ENCODE measurements at places on chromosomes 4 and X.

GRCh38 chrX:136866337-136867095 is 14.0 kb downstream of the RBMX start:
- DNase-seq = no peak

DNA sequence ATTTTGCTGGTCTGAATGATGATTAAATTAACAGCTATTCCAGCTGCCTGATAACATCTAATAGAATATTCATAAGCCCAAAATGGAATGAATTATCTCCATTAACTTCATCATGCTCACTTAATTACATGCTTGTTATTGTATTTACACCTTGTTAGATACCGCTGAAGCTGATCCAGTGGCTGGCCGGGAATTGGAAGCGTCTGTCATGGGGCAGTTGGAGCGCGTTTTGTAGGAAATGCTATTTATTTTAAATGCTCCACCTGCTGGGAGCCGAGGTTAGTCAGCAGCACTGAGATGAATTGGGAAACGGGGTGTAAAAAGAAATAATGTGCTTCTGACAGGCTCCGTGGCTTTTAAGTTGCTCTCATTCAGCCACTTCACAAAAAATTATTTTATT is 25.2 kb downstream of the ARX start:
- DNase-seq = no peak

GRCh38 chr4:81905971-81906370 is 434.3 kb upstream of the RASGEF1B start:
- no peak for DNase-seq

DNA sequence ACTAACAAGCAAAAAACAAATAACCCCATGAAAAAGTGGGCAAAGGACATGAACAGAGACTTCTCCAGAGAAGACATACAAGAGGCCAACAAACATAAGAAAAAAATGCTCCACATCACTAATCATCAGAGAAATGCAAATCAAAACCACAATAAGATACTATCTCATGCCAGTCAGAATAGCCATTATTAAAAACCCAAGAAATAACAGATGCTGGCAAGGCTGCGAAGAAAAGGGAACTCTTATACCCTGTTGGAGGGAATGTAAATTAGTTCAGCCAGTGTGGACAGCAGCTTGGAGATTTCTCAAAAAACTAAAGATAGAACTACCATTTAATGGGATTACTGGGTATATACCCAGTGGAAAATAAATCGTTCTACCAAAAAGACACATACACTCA is 79.6 kb downstream of the MAPK10 start:
- no peak for DNase-seq

- DNase-seq = no peak
Measured at GRCh38 chrX:130704053-130705038, 198.7 kb downstream of the ENOX2 start.

DNA sequence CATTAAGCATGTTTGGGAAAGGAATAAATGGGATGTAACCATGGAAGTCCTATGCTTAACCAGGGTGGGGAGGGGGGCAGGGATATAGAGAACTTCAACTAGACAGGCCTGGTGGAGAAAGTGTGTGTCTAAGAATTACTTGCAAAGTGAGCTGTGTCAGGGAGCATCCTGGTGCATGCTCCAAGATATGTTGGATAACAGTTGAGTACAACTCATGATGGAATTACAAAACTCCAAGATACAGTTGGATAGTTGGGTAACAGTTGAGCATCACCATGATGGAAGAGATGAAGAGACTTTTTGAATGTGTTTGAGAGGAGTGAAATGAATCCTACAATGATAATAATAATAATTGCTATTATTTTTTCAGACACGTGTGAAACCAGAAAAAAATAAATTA is 26.1 kb upstream of the ACSL1 start:
- no peak for DNase-seq

DNA sequence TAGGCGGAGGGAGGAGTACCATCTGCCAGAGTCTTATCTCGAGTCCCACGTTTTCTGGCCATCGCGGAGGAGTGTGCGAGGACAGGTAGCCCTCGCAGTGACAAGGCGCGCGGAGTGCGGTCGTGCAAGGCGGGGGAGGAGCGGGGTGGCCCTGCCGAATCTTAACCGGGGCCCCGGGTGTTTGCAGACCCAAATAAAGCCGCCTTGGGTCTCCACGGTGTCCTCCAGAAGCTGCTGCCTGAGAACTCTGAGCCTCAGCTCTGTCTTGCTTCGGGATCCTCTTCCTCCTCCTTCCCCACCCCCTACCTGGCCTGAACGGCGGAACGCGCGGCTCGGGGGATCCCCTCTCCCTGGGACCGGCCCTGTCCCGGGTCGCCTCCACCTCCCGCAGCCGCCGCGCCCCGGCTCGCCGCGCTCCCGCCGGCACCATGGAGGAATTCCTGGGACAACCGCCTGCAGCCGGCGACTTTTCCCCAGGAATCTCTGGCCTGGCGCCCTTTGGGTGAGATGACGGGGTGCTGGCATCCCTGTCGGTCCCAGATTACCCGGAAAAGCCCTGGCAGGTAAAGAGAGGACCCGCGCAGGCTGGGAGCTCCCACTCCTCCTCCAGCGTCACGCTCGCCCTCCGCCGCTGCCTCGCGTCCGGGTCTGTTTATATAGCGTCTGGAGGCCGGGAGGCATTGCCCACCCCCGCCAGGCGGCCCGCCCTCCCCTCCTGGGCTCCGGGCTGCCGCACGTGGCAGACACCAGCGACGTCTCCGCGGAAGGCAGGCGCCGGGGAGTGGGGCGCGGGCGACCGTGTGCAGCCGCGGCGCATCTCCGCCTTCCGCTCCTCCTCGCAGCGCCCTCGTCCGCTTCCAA is at the start of gene GALNTL6:
TSS of gene GALNTL6 (plus strand) at position 740 of the 861 bp plus-strand sequence.
- DNase-seq = no peak

DNA sequence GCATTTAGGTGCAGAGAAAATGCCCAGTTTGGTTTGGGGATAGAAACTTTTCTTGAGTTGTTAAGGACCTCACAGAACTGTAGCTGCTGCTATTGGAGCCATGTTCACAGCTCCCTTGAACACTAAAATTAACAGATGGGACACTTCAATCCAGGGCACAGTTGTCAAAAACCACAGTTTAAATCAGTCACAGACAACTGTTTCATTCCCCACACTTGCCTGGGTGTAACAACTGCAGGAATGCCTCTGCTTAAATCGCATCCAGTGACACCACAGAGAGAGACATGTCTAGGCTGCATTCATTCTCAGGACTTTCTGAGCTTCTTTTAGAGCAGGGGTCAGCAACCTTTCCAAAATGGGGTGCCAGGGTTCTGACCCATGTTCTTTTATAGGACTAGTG is 12.7 kb upstream of the CAPN6 start:
- no peak for DNase-seq

GRCh38 chr4:128868758-128869157 is 59.3 kb downstream of the JADE1 start:
- no peak for DNase-seq

DNA sequence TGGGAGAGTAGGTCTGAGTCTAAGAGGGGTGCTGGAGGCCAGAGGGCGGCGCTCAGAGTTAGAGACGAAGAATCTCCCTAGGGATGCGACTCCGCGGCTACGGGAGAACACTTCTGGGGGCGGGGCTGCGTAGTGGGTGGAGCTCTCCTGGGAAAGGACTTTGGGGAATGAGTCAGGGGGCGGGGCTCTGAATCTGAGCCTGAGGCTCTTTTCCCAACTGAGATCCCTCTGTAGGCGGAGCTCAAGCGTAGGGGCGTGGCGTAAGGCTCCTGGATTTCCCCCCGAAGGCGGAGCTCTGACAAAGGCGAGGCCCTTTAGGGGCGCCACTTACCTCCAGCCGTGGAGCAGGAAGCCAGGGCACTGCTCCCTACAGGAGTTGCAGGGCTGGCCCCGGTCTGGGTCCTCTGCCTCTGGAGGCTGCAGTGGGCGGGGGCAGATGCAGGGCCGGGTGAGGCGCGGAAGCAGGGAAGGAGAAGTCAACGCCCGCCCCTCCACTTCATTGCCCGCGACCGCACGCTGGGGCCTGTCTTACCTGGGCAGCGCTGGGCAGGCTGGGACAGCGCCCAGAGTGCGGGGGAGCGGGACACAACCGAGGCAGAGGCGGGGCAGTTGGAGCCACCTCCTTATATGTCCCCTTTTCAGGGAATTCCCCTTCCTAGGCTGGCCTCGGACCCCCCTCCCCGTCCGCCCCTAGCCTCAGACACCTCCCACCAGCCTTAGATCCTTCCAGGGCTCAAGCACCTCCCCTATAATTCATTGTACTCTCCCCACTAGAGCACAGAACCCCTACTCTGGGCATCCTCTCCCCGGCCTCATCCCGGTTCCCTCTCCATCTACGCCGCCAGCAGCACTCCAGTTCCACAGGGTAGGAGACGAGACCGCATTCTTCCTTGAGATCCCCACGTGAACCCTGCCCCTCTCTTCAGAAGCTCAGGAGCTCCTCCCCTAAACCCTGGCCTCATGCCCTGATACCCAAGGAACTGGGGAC is 1.6 kb downstream of the PRICKLE3 start:
- DNase-seq = no peak

- no peak for DNase-seq
Measured at GRCh38 chr4:140863197-140863596, 107.0 kb upstream of the TBC1D9 start.

DNA sequence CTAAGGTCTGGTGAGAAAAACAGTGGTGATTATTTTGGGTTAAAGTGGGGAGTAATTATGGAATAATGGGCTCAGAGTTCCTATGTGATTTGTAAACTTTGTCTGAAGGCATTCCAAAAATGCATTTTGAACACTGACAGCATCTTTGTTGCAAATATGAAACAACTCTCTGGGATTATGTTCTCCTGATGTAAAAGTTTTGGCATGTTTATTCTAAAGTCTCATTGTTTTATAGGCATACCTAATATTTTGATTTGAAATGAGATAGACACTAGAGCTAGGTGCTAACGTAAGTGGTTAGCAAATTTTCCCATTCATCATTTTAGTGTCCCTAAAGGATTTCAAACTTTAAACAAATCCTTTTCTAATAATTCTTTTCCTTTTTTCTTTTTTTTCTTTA is 140.9 kb upstream of the ANXA3 start:
- DNase-seq = no peak

- no peak for DNase-seq
Measured at GRCh38 chrX:28180096-28180495, 198.8 kb upstream of the DCAF8L1 start.

GRCh38 chrX:33252306-33252825 is 41.0 kb upstream of the DMD start:
- no peak for DNase-seq

DNA sequence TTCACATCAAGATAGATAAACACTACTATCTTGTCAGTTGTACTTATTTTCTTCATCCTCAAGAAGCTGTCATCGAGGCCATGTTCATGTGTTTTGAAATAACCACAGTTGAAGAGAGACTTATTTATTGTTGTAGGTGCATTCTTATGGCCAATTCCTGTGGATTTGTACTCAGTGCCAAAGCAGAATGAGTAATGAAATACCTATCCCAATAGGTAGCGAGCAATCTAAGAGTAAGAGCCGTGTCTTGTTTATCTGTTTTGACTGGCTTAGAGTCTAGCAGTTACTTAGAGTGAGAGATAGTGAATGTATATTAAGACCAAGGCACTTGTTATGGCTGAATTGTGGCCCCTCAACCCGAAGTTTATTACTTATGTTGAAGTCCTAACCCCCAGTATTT is 631.0 kb upstream of the SPANXN1 start:
- no peak for DNase-seq

GRCh38 chr4:10034136-10034535 is 12.8 kb upstream of the SLC2A9 start:
- DNase-seq = no peak

- no peak for DNase-seq
Measured at GRCh38 chr4:103478734-103479133, 241.1 kb downstream of the TACR3 start.

DNA sequence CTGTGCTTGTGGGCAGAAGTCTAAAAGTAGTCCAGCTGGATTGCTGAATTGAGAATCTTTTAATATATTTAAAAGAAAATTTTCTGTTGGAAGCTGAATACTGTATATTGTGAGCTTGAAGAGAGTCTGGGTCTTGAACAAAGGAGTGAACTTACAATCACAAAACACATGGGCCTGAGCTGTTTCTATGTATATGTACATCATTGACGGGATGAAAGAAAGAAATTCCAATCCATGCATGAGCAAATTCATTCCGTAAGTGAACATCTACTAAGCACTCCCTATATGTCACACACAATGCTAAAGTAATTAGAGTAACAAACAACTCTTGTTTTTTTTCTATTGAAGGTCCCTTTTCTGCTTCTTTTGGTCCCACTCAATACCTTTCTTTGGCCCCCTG is 331.0 kb downstream of the HS3ST1 start:
- no peak for DNase-seq

GRCh38 chrX:11688201-11688600 is 22.5 kb upstream of the ARHGAP6 start:
- no peak for DNase-seq

- no peak for DNase-seq
Measured at GRCh38 chr4:146465628-146466027, 56.1 kb downstream of the SLC10A7 start.

GRCh38 chrX:2965965-2966364 is 36.8 kb upstream of the ARSD start:
- DNase-seq = no peak

DNA sequence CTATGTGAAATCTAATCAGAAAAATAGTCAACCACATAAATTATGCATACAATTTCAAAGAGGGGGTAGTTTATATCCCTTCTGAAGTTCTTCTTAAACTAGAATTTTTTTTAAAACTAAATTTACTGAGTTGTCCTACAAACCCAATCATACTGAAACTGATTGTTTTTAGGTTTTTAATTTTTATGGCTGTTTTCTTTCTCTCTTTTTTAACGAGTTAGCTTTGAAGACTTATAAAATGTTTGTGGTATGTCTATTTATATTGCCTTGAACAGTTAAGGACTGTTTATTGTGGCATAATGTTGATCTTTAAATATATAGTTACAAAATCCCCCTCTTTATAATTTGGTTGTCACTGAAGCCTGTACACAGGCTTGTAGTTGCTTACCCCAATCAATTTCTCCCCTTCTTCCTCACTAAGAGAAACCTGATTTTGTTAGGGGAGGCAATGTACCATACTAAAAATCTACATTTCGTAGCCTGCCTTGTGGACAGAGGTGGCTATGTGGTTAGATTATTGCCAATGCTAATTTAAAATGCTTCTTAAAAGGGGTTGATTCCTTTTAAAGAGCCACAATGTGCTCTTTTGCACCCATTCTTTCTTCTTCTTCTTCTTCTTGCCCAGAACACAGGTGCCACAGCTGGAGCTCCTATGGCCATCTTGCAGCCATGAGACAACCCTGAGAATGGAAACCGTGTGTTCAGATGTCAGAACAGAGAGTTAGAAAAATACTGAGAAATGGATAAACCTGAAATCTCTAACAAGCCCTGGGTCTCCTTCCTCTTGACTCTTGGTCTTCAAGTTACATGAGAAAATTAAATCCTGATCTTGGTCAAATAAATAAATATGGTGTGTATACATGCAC is 102.7 kb upstream of the ZNF827 start:
- DNase-seq = no peak

Measured in cortex of kidney (tissue), 1 donor.